Stimulated activated naive CD4-positive, alpha-beta T cell treated with Interleukin-2 at 50 U/mL for 16 hours (primary cell): ENCODE measurements at places on chromosomes 4 and X.

- no peak for DNase-seq
These were observed 1.3 kb downstream of the PRR32 start for GRCh38 chrX:126820700-126821420.

GRCh38 chrX:19479458-19479857 lies 35.9 kb downstream of the MAP3K15 start:
- DNase-seq: no peak

- DNase-seq: no peak
These were observed 167.5 kb upstream of the TET2 start for GRCh38 chr4:104979083-104979760.

- no peak for DNase-seq
These were observed 126.6 kb downstream of the PPP4R3C start for GRCh38 chrX:27336466-27337091.

DNA sequence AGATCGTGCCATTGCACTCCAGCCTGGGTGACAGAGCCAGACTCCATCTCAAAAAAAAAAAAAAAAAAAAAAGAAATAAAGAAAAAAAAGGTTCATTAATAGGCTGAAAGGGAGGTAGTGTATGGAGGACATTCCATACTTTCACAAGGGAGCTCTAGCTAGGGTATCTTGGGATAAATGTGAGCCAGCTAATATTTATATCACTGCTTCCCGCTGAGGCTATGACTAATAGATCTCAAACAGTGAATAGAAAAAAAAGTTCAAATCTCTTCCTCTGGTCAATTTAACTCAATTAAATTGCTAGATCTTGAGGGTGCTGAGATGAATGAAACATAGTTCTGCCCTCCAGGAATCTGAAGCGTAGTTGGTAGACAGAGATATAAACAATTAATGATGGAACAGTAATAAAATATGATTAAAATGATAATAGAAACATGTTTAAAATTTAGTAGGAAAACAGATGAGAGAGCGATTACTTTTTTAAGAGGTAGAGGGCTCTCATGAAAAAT lies 55.7 kb upstream of the SHISA3 start:
- no peak for DNase-seq

DNA sequence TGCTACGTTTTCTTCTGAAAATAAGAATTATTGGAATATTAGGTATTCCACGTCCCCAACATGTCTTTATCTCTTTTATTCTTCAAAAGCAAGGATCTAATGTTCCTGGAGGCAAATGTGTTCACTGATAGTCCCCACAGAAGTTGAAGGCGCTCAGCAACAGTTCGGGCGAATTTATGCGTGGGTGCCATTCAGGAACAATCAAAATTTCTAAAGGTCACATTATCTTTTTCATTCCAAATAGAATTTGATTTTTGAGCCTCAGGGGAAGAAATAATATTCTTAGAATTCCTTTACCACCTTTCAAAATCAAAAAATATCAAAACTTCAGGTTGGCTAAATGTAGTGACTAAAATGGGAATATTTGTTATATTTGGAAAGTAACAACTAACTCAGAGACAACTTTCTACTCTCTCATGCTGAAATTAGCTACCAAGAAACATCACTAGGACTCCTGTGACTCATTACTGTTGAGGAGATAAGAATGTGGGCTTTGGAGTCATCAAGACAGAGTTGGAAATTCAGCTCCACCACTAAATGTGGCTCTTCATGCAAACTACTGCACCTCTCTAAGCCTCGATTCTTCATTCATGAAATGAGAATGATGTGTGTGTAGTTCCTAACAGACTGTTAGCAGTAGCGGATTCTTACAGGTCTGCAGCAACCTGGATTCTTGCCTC lies 72.3 kb upstream of the KIT start:
- DNase-seq: no peak

GRCh38 chrX:25976683-25977310 lies 161.3 kb upstream of the MAGEB18 start:
- DNase-seq: no peak

- DNase-seq: no peak
These were observed 158.7 kb upstream of the RBPJ start for GRCh38 chr4:26162101-26162500.

DNA sequence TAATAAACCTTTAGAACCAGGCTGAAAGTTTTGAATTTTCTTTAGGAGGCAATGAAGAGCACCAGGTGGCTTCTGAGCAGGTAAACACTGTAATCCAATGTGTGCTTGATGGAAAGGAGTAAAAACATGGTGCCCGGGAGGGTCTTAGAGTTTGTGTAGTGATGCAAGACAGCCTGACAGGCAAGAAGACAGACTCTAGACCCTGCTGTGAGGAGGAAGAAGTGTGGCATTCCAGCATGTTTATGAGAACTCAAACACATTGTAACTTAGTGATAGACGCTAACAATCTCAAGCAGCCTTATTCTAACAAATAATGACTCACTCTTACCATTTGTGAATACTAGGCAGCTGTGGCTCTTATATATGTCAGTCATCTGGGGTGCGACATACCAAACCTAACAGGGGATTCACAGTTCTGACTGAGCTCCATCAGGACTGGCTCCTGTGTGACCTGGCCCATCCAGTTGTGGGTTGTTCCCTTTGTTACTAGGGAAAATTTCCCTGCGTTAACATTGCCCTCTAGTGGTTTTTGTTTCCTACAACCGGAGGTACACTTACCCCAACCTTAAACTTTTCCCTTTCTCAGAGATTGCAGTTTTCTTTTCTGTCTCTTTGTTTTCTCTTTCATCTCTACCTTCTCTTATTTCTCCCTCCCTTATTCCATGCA lies 53.8 kb downstream of the VSIG4 start:
- DNase-seq: peak; percentile 30

- no peak for DNase-seq
These were observed 56.5 kb downstream of the BMPR1B start for GRCh38 chr4:94814237-94814636.

DNA sequence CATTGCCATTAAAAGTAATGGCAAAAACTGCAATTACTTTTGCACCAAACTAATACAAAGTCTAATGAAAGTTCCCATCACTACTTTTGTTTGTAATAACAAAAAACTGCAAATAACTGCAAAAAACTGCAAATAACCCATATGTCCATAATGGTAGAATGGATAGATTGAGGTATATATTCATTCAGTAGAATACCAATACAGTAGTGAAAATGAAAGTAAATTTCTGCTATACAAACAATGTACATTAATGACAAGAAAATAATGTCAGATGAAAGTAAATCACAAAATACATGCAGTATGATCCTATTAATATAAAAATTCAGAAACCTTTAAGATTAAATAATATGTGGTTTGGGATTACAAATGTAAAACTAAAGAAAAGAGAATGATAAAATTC lies 41.3 kb upstream of the CEP135 start:
- DNase-seq: no peak

DNA sequence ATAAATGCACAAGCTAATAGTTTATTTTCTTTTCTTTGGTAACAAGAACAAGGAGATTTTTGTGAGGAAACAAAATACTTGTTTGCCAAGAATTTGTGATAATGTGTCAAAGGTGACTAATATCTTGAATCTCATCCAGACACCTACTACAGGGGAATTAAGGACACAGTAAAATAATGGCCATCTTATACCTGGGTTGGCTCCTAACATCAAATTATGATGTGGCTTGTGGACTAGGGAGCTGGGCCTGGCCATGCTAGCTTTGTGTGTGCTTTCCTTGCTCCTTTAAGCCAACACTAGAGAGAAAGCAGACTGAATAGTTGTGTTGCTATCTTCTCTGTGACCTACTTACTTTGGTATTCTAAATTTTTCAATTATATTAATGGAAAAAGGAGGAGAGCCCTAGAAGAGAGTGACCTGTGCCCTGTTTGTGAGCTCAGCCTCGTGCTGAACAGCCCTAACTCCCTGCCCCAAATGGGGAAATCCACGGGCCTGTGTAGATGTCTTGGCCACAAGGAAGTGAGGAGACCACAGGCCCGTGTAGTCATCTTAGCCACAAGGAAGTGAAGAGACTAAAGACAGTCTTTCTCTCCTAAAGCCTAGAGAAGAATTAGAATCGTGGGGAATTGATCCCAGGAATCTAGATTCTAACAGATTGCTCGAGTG lies 23.3 kb downstream of the ARHGAP24 start:
- DNase-seq: no peak

GRCh38 chr4:9942139-9942538 lies 79.2 kb downstream of the SLC2A9 start:
- no peak for DNase-seq

GRCh38 chrX:148722966-148723365 lies 222.5 kb downstream of the AFF2 start:
- no peak for DNase-seq

- no peak for DNase-seq
These were observed 15.3 kb downstream of the GPR174 start for GRCh38 chrX:79159800-79160199.

- no peak for DNase-seq
These were observed 121.9 kb upstream of the POF1B start for GRCh38 chrX:85501349-85501748.

DNA sequence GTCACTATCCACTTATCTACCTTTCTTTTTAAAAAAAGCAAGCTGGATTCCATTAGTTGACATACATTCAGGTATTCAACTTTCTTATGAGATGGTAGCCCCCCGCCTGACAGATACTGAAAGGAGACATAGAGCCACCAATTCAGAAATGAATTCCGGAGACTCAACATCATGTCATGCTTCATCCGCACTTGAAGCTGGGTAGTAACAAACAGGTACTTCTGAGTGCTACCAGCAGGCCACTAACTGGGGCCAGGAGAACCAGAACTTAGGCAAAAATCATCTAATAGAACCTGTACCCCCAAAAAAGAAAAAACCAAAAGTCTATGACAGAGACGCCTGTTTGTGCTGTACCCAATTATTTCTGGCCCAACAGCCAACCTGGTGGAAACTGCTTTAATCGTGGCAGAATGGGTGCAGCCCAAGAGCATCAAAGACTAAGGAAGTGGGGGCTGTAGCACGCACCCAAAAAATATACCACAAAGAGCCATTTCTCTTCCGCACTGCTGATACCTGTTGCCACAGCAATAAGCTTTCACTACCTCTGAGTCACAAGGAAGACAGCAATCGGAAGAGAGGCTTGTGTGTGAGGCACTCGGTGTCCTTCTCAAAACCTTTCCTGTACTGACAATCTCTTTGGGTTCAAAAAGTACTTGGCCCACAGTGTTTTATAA lies 84.8 kb downstream of the AFAP1 start:
- peak; percentile 62 for DNase-seq

- no peak for DNase-seq
These were observed 877.8 kb downstream of the FAM133A start for GRCh38 chrX:94551831-94552230.

DNA sequence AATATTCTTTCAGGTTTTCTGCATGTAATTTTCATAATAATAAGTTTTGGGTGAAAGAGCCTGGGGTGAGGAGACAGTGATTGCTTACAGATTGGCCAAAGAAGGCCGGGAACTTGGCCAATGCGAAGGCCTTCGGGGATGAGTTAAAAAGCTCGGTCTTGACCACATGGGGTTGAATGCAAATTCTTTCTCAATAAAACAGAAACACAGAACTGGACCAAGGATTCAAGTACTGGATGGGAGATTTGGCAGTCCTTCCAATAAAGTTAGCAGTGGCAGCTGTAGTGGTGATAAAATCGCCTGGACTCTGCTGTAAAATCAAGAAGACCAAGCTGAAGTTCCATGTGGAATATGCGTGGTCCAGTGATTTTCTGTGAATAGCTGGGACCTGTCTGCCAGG lies 282.2 kb upstream of the KLF3 start:
- no peak for DNase-seq

DNA sequence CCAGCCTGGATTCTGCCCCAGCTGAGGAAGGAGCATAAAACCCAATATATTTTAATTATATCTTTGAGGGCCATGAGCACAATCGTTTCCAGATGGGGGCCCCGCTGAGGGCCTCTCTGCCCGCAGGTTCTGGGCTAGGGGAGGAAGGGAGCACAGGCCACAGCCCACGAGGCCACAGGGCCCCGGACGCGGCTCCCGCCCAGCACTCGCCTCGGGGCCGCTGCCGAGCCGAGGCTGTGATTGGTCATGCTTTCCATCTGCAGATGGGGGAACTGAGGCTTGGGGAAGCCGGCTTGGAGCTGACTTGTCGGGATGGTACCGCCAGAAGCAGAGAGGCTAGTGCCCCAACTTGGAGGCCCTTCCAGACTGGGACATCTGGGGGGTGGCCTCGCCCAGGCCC lies 34.0 kb downstream of the TACC3 start:
- no peak for DNase-seq

- DNase-seq: no peak
These were observed 69.3 kb downstream of the FAM184B start for GRCh38 chr4:17712166-17712565.

DNA sequence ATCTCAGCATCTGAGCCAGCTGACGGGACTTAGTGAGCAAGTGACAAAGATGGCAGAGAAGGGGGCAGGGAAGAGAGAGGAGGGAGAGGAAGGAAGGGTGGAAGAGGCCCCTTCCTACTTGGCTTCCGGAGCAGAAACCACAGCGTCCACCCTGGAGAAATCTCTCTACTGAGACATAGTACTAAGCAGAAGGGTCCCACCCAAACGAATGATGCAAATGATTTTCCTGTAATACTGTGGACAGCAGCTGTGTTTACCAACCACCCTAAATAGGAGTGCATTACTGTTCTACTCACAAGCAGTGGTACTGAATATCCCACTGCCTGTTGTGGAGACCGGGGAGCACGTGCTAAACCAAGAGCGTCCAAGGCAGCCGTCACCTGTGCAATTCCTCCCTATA lies 29.4 kb downstream of the DTHD1 start:
- no peak for DNase-seq

- no peak for DNase-seq
These were observed 291.9 kb upstream of the VCX3A start for GRCh38 chrX:6826856-6827255.

DNA sequence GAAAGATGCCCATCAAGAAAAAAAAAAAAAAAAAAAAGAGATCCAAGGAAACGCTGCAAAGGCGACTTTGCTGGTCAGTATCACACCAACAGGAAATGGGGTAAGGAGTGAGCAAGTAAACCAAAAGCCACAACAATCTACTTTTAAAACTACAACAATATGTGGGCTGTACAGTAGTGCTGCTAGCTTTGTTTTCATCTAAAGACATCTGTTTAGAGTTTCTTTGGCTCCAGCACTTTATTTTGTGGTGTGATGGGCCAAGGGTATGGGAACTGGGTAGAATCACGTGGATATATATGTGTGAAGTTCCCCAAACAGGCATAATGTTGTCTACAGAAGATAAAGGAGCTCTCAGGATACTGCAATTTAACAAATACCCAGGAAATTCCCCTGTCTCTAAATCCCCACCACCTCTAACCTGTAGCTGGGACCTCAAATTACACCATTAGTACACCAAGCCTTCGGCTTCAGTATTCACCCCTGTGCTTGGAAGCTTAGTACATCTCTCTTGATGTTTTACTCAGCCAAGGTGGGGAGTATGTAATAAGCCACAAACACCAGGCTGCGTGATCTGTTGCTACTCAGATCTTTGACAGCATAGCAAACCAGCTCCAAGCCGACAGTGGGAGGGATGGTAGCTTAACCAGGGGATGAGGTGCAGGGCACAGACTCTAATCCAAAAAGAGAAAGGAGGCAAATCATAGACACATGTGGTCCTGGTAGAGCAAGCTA lies 207.9 kb downstream of the HS6ST2 start:
- DNase-seq: no peak

DNA sequence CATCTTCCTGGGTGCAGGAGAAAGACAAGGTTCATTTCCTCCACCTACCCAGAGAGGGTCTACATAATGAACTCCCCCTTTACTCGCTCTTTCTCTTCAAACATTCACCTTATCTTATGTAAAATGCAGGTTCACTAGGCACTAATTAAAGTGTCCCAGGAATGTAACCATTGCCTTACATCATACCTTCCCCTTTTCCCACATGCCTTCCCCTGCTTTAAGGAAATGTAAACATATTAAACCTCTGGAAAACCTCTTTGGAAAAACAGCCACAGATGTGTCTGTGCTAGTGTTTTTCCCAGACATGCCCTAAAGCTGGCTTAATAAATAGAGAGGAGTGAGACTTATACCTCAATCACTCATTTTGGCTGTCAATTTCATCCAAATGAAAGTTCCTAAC lies 15.8 kb downstream of the TBC1D9 start:
- DNase-seq: no peak
